ENCODE measurements at places on chromosomes 2 and 18.

DNA sequence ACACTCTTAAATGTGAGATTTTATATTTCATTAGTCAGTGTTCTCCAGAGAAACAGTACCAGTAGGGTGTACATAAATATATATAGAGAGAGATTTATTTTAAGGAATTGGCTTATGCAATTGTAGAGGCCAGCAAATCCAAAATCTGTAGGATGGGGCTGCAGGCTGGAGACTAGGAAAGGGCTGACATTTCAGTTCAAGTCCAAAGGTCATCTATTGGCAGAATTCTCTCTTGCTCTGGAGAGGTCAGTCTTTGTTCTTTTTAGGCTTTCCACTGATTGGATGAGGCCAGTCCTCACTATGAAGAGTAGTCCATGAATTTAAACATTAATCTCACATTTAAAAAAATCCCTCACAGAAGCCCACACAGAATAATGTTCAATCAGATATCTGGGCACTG is 170.8 kb upstream of the NCKAP5 start:
- DNase-seq, result no peak

- no peak for DNase-seq
These were observed 95.6 kb downstream of the LAMA3 start for GRCh38 chr18:23784832-23785245.

- DNase-seq, result no peak
These were observed 583 bp upstream of the CD226 start for GRCh38 chr18:69948256-69948655.

- DNase-seq, result no peak
These were observed 33.2 kb downstream of the LAMA1 start for GRCh38 chr18:7084080-7085065.

GRCh38 chr2:196823750-196824522 is 14.8 kb upstream of the C2orf66 start:
- DNase-seq, result no peak

- DNase-seq, result no peak
These were observed 13.7 kb downstream of the NCKAP1 start for GRCh38 chr2:183024339-183025095.

- DNase-seq, result no peak
These were observed 79.7 kb downstream of the MRPS9 start for GRCh38 chr2:105117565-105117964.

DNA sequence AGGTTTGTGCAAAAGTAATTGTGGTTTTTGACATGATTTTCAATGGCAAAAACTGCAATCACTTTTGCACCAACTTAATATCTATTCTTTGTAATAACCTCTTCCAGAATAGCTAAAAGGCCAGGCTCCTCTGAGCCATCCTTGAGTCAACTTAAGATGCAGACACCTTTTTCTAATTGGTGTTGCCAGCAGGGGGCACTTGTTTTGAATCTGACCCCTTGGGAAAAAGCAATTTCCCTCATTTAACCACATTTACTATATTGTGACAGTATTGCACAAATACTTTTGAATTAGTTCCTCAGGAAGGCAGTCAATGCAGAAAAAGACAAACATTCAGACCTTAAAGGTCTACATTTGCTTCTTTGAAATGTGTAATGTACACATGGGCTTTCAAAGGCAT is 78.6 kb upstream of the GALNT5 start:
- DNase-seq, result no peak

DNA sequence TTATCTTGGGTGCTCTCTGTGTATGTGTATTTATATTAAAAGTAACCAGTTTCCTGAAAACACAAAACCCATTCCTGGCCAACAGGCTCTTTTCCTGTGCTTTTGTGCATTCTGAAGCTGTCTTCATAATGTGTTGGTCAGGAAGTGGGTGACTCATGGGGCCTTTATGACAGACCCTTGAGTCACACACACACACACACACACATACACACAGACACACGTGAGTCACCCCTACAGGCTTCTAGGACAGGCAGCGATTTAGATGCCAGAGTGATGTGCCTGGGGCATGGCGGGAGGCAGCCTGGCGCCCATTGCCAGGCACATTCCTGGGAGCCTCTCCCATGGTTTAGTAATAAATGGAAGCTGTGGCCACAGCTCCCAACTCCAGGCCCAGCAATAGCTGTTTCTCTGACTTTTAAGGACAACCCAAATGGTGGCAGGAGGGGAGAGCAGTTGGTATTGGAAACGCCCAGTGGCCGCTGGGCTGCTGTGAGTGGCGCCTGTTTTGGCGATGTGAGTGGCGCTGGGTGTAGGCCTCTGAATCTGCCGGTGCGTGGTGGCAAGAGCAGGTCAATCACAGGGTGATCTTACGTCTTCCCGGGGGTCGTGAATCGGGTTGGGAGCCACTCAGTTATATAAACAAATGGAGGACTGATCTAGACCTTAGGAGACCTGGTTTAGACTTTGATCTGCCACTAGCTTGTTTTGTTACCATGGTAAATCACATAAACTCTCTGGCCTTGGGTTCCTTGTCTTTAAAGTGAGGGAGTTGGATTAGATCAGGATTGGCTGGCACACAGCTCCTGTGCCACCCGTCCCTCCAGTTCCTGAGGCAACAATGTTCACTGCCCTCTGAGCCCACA is 150.7 kb upstream of the DLX2 start:
- no peak for DNase-seq

GRCh38 chr18:48962252-48962993 is 11.7 kb upstream of the SMAD7 start:
- no peak for DNase-seq

DNA sequence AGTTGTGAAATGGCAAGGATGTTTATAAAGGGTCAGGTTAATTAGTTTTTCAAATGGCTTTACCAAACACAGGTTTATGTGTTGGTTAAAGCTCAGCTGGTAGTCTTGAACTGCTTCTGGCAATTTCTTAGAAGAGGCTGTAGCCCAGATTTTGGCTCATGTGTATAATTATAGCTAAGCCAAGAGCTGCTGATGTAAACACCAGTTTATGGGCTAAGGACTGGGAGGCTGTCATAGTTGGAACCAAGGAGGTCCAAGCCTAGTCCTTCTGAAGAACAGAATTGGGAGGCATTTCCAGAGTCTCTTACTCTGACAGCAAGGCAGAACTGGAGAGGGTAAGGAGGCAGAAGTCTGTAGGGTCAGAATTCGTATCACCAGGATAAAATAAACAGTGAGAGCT is 25.4 kb downstream of the UBE2E3 start:
- DNase-seq, result no peak

GRCh38 chr2:225293638-225294037 is 105.9 kb upstream of the NYAP2 start:
- DNase-seq, result no peak

DNA sequence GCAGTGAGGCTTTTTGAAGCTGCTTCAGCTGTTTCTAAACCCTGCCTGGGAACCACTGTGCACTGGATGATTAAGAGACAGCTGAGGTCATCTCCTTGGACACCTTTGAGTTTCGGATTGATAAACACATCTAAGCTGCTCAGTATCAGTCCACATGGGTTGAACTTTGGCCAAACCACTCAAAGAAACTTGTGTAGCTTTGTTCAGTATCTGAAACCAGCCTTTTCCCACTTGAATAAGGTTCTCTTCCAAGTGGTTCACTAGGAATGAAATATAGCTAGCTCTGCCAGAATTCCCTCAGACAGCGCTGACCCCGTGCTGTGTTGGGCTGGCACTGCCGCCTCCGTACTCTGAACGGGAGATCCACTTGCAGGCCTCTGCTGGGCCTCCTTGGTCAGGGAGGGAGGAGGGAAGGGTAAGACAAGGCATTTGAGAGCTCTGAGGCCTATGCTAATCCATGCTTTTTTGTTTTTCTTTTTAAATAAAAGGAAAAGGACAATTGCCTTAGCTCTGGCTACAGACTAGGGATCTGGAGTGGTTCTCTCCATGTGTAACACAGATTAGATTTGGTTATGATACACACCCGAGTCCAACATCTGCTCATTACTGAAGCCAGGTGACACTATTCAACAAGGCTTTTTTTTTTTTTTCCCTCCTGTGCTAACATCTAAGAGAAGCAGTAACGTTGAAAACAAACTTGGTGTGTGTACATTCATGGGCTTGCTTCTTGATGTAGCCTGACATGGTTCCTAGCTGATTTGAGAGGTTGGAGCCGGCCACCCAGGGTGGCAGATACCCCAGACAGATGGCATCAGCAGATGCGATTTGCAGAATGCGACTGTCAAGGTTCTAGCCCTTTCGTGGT is 67.7 kb downstream of the NCK2 start:
- DNase-seq, result peak; percentile 68

DNA sequence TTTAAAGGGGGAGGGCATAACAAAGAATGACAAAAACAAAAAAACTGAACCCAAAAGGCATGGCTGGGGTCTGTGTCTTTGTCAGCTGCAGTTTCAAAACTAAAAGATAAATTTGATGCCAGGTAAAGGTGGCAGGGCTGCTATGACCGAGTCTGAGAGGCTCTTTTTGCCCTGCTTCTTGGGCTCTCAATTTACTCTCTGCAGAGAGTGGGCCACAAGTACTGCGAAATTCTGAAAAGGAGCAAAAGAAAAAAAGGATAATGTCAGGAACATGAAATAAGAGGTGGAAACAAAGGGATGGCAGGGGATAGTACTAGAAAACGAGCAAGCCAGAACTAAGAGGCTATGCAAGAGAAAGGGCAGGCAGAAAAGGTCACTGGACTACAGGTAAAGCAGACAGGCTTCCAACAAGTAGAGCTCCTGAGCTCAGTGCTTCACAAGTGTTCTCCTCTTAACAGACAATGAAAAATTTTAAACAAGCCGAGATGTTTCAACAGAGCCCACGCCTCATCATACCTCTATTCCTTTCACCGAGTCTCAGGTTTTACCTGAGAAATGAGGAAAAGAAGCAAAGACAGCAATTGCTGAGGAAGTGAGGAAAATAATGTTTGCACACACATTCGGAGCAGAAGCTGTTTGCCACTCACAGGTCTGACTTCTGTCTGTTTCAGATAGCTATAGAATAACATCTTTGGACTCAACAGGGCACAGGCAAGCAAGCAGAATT is 7.3 kb downstream of the IRS1 start:
- DNase-seq, result no peak

DNA sequence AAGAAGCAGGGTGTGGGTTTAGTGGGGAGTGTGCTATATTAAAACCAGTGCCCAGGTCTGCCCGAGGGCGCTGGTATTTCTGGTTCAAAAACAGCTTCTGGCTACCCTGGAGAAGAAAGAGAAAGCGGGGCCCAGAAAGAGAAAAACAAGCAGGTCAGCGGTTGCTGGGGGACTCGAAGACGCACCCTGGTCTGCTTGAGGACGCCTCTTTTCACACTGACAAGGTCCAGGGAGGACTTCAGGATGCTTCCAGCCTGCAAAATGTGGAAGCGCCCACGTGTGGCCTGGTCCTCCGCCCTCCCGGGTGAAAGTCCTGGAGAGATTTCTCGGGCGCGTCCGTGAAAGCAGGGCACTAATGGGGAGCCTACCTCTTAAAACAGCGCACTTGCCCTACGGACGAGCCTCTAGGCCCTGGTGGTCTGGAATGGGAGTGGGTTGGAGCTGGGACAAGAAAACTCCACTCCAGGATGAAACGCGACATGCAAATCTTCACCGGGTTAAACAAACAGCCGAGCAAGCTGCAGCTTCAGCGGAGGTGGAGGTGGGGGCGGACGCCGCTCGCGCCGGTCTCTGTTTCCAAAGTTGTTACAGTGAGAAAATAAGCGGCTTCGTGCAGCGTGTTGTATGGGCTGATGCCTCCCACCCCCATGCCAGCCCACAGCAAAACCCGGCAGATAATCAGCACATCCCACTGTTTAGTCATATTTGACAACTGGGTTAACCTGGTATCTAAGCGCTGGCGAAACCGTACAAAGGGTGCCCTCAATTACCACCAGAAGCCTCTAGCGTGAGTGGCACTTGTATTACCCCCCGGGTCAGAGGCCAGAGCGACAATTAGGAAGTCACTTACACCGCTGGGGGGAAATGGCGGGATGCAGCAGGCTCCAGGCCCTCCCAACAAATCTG is 1.1 kb upstream of the SP9 start:
- no peak for DNase-seq

DNA sequence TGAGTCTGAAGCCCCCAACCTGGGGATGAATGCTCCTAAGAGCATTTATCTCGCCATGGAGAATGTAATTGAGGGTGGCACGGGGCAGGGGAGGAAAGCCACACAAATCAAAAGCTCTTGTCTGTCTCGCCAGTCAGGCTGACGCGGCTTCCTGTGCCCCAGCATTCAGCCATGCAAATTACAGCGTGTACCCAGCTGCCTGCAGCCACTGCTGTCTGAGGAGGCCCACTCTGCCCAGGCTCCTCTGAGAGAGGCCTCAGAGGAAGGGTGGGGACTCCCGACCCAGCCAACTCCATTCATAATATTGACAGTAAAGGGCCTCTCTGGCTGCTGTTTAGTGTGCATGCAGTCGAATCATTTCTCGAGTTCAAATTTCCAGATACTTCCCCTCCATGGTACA is 22.0 kb downstream of the SMAD7 start:
- DNase-seq, result peak; percentile 93

DNA sequence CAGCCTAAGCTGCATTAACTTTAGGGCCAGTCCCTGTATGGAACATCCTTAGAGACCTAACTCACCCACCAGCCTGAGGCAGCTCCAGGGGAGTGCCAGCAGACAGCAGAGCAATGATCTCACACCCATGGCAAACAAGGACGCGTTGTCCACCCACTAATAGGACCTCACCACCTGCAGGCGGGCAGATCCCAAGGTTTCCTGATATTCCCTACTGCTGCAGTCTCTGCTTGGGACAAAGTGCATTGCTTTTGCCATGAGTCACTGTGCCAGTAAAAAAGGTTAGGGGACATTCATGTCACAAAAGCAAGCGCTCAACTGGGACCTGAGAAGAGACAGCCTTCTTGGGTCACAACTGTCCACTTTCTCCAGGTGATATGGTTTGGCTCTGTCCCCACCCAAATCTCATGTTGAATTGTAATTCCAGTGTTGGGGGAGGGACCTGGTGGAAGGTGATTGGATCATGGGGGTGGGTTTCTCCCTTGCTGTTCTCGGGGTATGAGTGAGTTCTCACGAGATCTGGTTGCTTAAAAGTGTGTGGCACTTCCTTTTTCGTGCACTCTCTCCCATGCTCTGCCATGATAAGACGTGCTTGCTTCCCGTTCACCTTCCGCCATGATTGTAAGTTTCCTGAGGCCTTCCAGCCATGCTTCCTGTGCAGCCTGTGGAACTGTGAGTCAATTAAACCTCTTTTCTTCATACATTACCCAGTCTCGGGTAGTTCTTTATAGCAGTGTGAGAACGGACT is 160.2 kb downstream of the MIB1 start:
- DNase-seq, result no peak

- peak; percentile 32 for DNase-seq
These were observed 27.5 kb downstream of the ZNF407 start for GRCh38 chr18:74625157-74625556.
